ENCODE measurements at places on chromosomes 1 and 21. TPM values are rescaled to one million over a fixed set of nuclear protein-coding genes. Genes with fewer than 3 reads are reported as not detected.

Gene KISS1
- total RNA-seq = 2.9 TPM

Gene NVL
- total RNA-seq = 24.1 TPM

Gene PRMT6
- total RNA-seq = 11.1 TPM

Gene MCOLN2
- total RNA-seq = 10.1 TPM
